ENCODE measurements at places on chromosomes 5 and 9. TPM values are rescaled to one million over a fixed set of nuclear protein-coding genes. Genes with fewer than 3 reads are reported as not detected.
A peak's percentile ranks its signal among the peaks of the same experiment; 100 is the strongest.

GRCh38 chr9:135890190-135891026 is 16.9 kb downstream of the CAMSAP1 start:
- no peak for DNase-seq

DNA sequence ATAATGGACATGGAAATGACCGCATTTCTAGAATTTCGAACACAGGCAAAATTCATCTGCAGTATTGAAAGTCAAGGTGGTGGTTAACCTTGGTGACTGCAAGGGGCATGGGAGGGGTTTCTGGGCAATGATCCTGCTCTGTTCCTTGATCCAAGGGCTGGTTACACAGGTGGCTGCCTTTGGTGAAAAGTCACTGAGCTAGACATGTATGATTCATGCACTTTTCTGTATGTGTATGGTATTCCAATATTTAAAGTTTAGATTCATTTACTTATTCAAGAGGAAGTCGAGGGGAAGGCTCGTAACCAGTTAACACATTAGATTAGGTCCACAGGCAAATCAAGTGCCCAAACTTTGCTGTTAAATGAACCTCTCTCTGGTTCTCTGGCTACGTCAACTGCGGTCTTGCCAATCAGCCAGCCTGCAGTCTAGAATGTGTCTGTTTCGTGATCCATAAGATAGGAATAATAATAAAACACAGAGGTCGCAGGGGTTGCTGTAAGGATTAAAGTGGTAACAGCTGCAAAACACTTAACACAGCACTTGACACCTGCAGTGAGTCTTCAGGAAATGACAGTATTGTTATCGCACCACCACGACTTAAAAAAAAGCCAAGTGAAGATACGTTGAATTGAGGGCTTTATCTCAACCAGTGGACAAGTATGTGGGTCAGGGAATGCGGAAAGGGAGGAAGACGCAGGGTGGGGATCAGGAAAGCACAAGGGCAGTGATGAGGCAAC is 92.5 kb downstream of the TLE1 start:
- DNase-seq = no peak

PCDHGC4 gene
- total RNA-seq = 3.3 TPM

GRCh38 chr9:129591916-129592315 is 29.0 kb downstream of the C9orf50 start:
- no peak for DNase-seq

GRCh38 chr9:126829035-126829434 is 24.2 kb downstream of the ZBTB43 start:
- no peak for DNase-seq

ZNG1C gene
- 12.4 TPM for total RNA-seq

- DNase-seq = no peak
Observed at GRCh38 chr9:32631991-32632390, 3.5 kb downstream of the TAF1L start.

GRCh38 chr5:167489202-167489601 is 802.2 kb upstream of the WWC1 start:
- DNase-seq = no peak

EHMT1 gene
- total RNA-seq = 26.7 TPM

DNA sequence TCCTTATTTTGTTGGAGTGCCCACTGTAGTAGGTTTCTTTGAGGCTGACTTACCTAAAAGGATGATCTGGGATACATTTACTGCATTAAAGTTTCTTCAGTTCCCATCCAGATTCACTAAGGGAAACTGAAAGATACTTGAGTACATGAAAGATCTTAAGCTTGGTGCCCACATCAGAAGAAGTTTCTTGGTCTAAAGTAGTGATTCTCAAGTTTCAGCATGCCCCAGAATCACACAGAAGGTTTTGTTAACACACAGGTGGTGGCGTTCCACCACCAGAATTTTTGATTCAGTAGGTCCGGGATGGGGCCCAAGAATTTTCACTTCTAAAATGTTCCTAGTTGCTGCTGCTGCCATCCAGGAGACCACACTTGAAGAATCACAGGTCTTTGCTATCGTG is 171.0 kb downstream of the ZNF462 start:
- no peak for DNase-seq

DNA sequence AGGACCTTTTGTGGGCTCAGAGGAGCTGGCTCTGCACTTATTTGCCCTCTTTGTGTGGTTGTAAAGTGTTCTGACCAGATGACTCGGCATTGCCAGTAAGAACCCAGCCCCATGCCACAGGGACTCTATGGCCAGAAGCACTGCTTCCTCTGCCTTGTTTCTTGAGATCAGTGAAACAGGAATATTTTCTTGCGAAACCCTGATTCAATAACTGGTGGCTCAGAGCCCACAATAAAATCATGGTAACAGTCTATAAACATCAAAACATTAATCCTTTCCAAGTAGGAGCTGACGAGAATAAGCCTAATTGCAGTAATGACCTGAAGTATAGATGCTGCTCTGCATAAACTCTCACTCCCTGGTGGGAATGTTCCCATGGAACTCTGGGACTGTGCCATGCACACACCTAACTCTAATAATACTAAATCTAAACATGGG is 344.3 kb downstream of the ZNF608 start:
- no peak for DNase-seq

DNA sequence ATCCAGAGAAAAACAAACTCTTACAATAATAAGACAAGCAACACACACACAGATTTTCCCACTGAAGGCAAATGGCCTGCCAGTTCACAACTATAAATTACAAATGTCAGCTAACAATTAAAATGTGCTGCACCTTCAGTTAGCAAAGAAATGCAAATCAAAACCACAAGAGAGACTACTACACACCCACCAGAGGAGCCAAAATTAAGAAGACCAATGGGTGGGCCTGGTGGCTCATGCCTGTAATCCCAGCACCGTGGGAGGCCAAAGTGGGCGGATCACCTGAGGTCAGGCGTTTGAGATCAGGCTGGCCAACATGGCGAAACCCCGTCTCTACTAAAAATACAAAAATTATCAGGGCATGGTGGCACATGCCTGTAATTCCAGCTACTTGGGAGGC is 15.1 kb upstream of the IPPK start:
- no peak for DNase-seq

GRCh38 chr5:107043665-107044064 is 627.1 kb downstream of the EFNA5 start:
- DNase-seq = no peak

GRCh38 chr5:17118631-17119030 is 98.8 kb upstream of the BASP1 start:
- peak; percentile 57 for DNase-seq

GRCh38 chr5:143045062-143045461 is 274.9 kb downstream of the ARHGAP26 start:
- no peak for DNase-seq

PTGR1 gene
- total RNA-seq = 35.2 TPM

GRCh38 chr9:135815830-135816650 is 91.3 kb downstream of the CAMSAP1 start:
- no peak for DNase-seq

CCDC127 gene
- total RNA-seq = 5.0 TPM

SYK gene
- total RNA-seq = 6.7 TPM

WWC1 gene
- total RNA-seq = 0.79 TPM

DNA sequence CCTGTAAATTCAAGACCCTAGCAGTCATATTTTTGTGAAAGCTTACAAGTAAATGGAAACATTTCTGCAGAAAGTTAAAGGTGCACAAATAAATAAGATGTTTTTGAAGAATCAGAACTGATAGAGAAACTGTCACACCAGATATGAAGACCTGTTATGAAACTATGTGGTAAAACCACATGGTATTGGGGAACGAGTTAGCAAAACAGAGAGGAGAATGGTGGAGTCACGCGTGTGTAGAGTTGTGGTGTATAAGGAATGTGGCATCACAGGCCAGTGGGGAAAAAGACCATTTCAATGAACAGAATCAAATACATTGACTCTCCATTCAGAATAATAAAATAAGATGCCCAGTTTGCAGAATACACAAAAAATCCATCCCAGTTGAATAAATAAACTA is 477.2 kb downstream of the ICE1 start:
- no peak for DNase-seq

DNA sequence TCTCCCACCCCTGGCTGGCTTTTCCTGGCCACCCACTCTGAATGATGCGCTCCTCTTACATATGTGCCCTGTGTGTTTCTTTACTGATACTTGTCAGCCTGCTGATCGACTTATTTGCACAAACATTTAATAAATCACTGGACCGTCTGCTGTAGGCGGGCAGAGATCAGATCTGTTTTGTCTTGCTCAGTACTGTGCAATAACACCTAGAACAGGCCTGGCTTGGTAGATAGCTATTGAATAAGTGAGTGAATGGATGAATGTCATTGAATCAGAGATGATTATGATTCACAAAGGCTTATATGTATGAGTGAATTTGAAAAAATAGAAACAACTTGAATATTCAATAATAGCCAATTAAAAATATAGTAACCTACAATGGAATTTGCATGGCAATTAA is 165.1 kb downstream of the RGS3 start:
- no peak for DNase-seq

DRD1 gene
- 0.06 TPM for total RNA-seq

ARID3C gene
- total RNA-seq = not detected

CORO2A gene
- total RNA-seq = 0.27 TPM

- no peak for DNase-seq
Observed at GRCh38 chr5:72508241-72509170, 1.3 kb upstream of the ZNF366 start.

DNA sequence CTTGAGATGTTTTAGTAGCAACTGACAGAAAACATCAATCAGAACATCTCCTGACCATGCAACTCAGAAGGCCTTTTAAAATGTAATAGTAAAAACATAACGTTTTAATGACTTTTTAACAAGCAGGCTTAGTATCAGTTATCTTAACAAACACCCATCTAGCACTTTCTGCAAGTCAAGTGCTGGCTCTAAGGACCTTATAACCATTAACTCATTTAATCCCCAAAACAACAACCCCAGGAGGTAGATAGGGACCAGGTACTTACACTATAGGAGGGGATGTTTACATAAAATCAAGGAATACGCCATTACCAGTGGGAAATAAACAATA is 41.8 kb downstream of the ROR2 start:
- DNase-seq = no peak

ABO gene
- 1.9 TPM for total RNA-seq

DNA sequence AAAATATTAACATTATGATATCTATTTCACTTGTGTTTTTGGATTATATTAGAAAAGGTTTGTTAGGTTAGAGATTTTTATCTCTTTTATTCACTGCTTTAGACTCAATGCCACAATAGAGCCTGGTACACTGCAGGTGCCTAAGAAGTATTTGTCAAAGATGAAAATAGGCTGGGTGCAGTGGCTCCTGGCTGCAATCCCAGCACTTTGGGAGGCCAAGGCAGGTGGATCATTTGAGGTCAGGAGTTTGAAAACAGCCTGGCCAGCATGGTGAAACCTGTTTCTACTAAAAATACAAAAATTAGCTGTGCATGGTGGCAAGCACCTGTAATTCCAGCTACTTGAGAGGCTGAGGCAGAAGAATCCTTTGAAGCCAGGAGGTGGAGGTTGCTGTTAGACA is 64.3 kb downstream of the C9 start:
- DNase-seq = no peak

DNA sequence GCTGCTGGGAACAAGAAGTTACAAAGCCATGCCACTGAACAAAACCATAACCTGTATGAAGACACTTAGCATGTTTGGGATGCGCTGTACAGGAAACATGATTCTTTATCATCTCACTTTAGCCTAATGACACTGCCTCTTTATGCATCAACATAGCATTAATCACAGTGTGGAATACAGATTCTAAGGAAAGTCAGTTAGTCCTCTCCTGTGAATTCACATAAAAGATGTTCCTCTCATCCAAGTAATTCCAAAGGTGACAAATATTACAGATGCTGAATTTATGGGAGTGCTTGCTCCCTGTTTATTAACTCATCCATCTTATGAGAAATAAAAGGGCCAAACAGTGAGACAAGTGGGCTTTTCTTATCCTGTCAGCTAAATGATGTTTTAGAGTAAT is 1677.7 kb downstream of the EFNA5 start:
- no peak for DNase-seq

ZNF462 gene
- total RNA-seq = 34.5 TPM

TLX3 gene
- total RNA-seq = not detected

DNA sequence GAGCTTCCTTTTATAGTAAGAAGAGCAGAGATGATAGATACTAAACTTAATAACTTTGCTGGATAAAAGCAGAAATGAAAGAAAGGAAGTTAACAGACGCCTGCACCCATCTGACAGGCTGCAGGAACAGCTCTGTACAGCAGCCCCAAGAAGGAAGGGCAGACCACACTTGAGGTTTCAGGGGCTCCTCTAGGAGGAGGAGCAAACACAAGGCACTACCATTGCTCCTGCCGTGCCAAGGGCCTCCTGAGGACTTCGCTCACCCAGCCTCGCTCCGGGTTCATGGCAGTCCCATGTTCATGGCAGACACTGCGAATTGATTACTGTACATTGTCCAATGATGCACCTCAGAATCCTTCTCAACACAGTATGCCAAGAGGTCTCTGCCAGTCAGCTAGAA is 85.1 kb downstream of the AMBP start:
- no peak for DNase-seq

IL3 gene
- not detected for total RNA-seq

SPINK13 gene
- not detected for total RNA-seq

DNA sequence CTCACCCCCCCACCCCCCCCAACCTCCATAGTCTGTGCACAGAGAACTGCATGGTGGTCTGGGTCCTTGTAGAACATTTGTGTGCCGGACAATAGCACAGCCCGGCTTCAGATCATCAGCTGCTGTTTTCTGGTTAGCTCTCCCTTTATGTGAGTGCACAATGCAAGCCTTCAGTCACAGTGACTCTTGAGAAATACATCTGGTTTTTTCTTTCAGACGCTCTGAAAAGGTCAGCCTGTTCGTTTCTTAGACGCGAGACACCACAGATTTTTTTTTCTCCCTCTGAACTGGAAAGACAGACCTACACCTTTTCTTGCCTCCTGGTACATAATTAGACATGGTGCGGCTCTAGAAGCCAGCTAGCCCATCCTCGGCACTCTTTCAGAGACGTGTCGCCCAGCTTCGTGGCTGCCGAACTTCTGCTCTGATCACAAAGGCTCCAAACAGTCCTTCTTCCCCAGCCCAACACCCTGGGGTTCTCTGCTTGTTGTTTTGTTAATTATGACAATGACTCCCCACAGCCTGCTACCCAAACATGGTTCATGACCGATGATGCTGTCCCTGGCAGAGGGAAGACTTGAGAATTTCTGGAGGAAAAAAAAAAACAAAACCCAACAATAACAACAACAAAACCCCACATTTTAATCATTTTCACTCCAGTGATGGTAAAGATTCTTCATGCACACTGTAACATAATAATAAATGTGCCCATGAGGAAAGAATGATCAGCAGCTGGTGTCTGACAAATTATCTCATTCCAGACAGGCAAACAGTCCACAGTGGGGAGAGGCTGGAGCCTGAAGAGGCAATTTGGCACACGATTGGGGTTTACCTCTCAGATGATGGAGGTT is 241.4 kb upstream of the ZNF462 start:
- no peak for DNase-seq

IQGAP2 gene
- 6.8 TPM for total RNA-seq

- no peak for DNase-seq
Observed at GRCh38 chr5:158810615-158811014, 289.1 kb downstream of the EBF1 start.

GRCh38 chr9:21030389-21031035 is 928 bp downstream of the HACD4 start:
- no peak for DNase-seq

IL5 gene
- total RNA-seq = not detected

MAP1B gene
- total RNA-seq = 95.9 TPM
